ENCODE measurements at places on chromosomes 2 and 18.
A peak's percentile ranks its signal among the peaks of the same experiment; 100 is the strongest.

- no peak for DNase-seq
Measured at GRCh38 chr18:46148810-46149209, 44.6 kb downstream of the HAUS1 start.

- DNase-seq: no peak
Measured at GRCh38 chr2:48320742-48321141, 209.2 kb upstream of the STON1 start.

- no peak for DNase-seq
Measured at GRCh38 chr2:158460632-158461297, 4.0 kb downstream of the PKP4 start.

DNA sequence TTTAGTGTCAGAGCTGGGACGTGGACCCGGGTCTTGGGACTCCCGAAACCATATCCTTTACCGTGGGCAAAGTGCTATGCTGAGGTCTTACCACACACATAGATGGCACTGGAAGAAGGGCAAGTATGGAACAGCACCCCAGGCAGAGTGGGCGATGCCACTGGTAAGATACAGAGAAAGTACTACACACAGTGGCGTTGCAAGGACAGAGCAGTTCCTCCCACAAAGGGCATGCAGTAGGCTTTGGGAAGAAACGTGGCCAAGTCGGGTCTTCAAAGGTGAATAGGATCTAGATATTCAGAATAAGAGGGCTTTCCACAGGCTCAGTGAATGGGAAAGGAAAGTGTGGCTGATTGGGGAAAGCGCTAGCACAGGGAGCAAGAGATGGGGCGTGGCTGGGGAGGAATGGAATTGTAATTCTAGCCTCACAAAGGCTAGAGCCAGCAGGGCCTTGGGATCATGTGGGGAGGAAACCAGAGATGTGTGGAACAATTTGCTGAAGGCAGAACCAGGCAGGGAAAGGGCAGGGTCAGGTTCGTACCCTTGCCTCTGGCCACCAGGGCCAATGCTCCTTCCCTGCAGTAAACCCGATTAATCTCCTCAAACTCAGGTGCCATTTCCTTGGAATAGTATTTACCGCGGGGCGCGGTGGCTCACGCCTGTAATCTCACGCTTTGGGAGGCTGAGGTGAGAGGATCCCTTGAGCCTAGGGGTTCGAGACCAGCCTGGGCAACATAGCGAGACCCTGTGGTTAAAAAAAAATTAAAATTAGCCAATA, 36.0 kb downstream of the PCBP1 start:
- peak; percentile 64 for DNase-seq

DNA sequence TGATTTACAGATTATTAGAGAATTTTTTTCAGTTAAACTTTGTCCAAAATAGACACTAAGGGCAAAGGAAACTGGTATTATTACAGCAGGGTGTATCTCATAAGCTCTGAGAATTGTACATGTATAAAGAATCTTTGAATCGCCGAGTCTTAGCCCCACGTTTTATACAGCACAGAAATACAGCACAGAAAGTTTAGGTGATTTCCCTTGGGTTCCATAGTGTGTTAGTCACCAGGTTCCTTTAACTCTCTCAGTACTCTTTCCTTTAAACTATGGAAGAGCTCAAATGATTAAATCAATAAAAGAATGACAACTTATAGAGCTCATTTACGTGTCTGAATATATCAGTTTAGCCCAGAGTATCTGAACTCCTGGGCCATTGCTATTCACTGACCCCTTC, 256.8 kb downstream of the NEDD4L start:
- DNase-seq: no peak

GRCh38 chr2:42853549-42854206, 61.3 kb upstream of the HAAO start:
- DNase-seq: no peak

GRCh38 chr2:171210864-171211431, 50.3 kb upstream of the TLK1 start:
- no peak for DNase-seq

GRCh38 chr2:39550701-39551285, 113.7 kb upstream of the MAP4K3 start:
- no peak for DNase-seq

DNA sequence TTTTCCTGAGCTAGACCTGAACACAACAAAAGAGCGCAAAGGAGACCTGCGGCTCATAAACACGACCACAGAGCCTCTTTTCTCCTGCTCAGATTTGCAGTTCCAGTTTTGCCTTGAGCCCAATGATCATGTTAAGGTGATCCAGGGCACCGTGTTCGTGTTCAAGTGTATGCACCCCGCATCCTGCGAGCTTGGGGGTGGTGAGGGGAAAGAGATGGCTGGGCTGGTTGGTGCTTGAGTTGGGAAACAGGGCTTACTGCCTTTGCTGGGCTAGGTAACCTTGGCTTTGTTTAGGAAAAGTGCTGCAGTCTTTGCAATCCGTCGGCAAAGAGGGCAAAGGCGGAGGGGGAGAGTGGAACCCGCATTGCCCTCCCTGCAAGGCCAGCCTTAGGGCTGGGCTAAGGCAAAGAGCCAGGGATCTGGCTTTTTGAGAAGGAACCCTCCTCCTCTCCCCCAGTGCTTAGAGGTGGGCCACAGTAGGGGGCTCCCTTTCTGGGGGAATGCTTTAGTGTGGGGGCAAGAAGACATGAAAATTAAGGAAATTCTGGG, 1.3 kb downstream of the HOXD10 start:
- DNase-seq: no peak

DNA sequence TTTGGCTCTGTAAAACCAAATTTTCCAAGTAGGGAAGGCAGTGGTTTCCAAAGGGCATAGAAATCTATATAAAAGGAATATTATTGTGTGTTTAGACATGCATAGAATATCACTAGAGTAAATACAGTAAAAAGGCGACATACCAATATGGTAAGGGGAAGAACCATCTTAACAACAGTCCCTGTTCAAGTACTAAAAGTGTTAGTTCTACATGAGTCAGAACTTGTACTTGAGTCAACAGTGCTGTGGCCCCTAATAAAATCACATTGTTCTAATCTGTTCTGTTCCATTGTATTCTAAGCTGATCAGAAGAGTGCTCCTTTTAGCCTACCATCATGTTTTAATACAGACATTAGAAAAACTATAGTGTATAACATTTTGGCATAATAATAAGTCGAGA, 36.1 kb upstream of the TNFRSF11A start:
- no peak for DNase-seq

DNA sequence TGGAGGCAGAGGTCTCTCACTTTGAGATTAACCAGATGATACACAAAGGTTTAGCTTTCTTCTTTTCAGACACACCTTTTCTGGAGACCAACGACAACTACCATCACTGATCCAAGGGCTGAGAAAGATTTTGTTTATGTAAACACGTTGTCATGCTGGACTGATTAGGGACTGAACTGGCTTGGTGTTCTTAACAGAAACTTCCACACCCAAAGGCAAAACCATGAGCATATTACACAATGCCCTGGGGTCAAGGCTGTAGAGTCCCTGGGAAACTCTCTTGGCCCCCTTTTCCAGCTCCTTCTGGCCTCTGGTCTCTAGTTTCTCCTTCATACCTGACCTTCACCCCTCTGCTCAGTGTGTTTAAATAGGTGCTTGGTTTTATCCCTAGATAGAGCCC, 447.0 kb upstream of the TCF4 start:
- no peak for DNase-seq

GRCh38 chr2:60504049-60504448, 49.4 kb downstream of the BCL11A start:
- no peak for DNase-seq

DNA sequence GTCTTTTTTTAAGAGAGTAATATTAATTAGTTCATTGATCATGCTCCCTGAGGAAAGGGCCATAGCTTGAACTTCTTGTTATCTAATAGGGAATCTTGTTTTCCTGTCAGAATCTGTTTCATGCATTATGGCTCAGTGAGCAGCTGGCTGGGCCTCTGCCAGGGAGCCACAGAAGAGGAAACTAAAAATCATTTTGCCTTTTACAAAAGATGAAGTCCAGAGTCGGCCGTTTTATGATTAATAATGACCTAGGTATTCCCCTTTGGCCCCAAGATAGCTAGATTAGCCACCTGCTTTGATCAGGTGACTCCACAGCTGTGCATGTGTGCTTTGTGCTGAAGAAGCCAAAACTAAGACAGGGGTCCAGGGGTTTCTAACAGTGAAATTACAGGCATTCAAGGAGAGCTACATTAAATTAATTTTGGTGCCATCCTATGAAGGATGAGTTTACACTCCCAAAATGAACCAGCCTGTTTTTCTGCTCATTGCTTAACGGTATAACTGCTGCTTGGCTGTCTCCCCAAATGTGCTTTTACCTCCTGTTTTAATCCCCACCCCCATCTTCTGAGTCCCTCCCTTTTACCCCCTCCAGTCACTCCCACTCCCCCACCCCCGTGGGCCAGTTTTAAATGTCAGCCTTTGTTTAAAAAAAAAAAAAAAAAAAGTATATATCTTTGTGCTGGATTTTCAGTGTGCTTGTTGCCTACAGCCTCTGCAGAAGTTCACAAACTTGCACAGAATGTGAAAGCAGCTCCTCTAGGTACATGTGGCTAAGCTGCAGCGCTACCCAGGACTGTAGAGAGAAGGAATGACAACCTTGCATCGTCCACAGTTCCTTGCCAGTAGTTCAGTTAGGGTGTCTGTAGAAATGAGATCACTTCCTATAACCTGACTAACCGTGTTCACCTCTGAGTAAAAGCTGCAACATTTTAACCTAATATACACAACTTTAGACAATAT, 93.1 kb downstream of the CABLES1 start:
- DNase-seq: peak; percentile 62

GRCh38 chr2:58762176-58762781, 521.2 kb upstream of the FANCL start:
- DNase-seq: peak; percentile 35

GRCh38 chr2:188024811-188025210, 266.9 kb upstream of the GULP1 start:
- DNase-seq: no peak

DNA sequence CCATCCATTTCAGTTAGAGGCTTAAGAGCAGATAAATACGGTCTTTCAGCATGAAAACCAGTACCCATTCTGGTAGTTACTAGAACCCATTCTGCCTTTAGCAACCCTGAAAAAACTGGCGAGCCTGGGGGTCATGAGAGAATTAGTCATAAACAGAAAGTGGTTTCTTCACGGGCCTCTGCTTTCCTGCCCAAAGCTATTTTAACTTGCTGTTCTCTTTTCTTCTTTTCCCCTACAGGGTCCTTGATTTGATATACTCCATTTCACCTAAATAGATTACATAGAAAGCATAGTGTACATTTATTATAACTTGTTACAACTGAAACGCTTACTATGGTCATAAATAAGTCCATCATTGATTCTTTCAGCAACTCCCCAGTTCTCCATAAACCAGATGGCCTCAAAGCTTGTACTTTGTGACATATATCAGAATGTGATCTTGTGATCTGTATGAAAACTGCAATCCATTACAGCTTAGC, 48.3 kb downstream of the WDFY1 start:
- no peak for DNase-seq

- no peak for DNase-seq
Measured at GRCh38 chr18:10131460-10132395, 217.9 kb downstream of the VAPA start.

GRCh38 chr2:162065767-162066166, 8.2 kb downstream of the DPP4 start:
- no peak for DNase-seq

GRCh38 chr2:191231995-191232394, 13.2 kb upstream of the MYO1B start:
- DNase-seq: no peak
